NCI-H187 (cell line): ENCODE measurements at places on chromosomes 1 and 21.
A peak's percentile ranks its signal among the peaks of the same experiment; 100 is the strongest.

DNA sequence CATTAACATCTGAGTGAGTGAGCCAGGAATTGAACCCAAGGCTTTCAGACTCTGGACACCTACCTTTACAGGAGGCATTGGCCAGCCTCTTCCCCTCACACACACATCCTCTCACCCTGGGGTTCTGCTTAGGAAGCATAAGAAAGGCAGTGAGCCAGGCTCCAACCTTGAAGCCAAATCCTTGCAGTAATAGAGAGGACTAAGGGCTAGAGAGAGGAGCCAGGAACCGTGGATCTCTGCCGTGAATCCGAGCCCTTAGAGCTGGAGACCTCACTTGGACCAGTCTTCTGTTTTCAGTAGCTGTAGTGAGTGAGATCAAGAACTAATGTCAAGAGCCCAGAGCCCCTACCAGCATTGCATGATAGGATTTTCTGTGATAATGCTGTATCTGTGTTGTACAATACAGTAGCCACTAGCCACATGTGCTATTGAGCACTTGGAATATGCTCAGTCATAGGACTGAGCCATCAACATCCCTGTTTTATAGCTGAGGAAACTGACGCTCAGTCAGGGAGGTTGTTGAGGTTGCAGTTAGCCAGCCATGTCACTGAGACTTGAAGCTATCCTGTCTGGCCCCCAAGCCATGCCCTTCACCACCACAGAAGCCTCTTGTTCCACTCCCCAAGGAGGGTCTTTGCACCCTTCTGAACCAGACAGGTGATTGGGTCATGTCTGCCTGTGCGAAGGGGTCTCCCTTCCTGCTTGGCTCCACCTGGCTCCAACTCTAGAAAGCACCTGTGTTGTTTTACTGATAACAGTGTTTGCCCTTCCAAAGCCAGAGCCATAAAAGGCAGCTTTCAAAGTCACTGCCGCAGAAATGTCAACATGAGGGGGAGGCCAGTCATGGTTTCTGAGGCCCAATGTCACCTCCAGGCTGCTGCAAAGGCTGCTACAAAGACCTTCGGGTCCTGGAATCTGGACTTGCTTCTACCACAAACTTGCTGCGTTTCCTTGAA, 101.1 kb upstream of the JUN start:
- no peak for DNase-seq

DNA sequence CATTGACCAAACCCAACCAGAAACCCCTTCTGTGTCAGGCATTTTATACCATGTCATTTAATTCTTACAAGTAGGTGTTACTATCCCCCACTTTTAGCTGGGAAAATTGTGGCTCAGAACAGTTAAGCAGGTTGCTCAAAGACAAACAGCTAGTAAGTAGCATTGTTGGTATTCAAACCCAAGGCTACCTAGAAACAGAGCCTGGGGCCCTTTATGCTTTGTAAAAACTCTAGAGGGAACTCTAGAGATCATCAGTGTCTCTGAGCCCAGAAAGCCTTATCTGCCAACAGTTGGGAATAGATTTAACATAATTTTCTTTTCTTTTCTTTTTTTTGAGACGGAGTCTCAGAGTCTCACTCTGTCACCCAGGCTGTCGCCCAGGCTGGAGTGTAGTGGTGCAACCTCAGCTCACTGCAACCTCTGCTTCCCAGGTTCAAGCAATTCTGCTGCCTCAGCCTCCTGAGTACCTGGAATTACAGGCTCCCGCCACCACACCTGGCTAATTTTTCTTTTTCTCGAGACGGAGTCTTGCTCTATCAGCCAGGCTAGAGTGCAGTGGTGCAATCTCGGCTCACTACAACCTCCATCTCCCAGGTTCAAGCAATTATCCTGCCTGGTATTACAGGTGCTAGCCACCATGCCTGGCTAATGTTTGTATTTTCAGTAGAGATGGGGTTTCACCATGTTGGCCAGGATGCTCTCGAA, 48.5 kb upstream of the OSBPL9 start:
- no peak for DNase-seq

GRCh38 chr1:202235856-202236837, 42.5 kb downstream of the LGR6 start:
- DNase-seq, result peak; percentile 84

DNA sequence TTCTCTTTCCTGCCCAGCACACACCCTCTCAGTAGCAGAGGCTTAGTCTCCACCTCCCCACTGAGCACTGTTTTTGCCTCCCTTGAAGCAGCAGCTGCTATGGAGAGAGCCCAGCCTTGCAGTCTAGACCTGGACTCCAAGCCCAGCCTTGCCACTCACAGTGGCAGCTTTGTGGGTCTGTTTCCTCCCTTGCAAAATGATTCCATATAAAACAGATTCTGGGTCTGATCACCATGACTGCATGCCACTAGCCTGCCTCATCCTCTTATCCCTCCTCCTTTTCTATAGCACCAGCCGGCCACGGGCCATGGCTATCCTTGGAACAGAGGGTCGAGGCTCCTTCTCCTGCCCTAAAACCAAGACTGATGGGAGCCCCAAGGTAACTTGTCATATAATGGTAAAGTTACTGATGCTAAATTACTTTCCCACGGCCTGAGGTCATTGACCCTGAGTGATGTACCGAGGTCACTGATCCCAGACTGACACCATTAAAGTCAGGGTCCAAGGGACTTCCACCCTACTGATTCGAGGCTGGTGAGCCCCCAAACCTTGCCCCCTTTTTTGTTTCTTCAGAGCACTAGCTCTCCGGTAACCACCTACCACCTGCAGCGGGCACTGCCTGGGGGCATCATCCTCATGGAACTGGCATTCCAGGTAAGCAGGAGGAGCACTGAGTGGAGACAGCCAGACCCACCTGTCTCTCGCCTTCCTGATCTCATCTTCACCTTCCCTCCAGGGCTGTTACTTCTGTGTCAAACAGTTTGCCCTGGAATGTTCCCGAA, 7.9 kb downstream of the HYI start:
- DNase-seq, result no peak

- DNase-seq, result no peak
Measured at GRCh38 chr1:237470712-237471338, 419.9 kb downstream of the ZP4 start.

DNA sequence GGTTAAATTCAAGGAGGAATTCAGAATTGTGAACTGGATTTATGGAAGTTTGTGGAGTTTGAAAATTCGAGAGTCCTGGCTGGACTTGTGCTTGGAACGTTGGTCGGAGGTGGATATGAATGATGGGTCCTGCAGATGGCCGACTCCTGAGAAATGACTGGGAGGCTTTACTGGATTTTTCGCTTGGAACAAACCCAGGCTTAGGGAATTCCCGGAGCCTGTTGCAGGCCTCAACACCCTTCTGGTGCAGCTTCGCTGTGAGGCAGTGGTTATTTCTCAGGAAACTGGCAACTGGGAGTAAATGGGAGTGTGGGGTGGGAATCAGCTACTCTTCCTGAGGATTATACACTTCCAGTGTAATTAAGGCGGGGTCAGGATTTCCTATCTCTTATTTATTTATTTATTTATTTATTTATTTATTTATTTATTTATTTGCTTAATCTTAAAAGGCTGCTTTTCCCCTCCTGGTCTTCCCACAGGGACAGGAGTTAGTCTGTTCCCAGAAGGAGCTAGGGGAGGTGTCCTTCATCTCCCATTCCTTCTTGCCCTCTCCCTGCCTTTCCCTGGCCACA, 21.1 kb downstream of the MAPKAPK2 start:
- DNase-seq, result no peak
